Stomach (tissue), 19 donors: ENCODE measurements at places on chromosomes 3 and 15. TPM values are rescaled to one million over a fixed set of nuclear protein-coding genes. Genes with fewer than 3 reads are reported as not detected.

The TGM4 gene
- total RNA-seq: not detected

The CGGBP1 gene
- total RNA-seq: 146 TPM

DNA sequence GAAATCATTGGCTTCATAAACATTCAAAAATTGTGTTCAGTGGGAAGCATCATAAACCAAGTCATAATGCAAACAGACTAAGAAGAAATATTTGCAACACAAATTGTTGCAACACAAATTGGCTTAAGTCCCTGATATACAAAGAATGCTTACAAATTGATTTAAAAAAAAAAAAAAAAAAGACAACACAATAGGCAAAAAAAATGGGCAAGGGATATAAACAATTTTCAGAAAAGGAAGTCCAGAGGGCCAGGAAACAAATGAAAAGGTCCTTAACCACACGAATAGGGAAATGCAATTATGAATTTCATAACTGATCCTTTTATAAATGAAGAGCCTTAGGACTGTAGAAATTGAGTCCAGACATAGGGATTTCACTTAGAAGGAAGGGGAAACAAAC lies 98.9 kb downstream of the LRRK1 start:
- DNase-seq: no peak

DNA sequence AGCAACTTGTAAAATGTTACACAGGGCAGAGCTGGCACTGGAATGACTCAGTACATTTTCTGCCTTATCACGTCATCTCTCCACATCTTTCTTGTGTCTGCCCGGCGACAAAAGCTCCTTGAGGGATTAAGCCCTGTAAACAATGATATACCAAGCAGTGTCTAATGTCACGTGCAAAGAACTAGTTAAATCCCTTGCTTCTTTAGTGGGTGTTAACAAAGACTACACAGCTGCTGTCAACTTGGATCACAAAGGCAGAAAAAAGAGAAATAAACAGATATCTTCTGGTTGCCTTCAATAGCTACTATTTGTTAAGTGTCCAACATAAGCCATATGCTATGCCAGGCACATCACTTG lies 48.1 kb upstream of the FRMD4B start:
- no peak for DNase-seq

GRCh38 chr3:129597087-129597999 lies 9.1 kb downstream of the PLXND1 start:
- DNase-seq: no peak
